ENCODE measurements at places on chromosomes 16 and 17.

DNA sequence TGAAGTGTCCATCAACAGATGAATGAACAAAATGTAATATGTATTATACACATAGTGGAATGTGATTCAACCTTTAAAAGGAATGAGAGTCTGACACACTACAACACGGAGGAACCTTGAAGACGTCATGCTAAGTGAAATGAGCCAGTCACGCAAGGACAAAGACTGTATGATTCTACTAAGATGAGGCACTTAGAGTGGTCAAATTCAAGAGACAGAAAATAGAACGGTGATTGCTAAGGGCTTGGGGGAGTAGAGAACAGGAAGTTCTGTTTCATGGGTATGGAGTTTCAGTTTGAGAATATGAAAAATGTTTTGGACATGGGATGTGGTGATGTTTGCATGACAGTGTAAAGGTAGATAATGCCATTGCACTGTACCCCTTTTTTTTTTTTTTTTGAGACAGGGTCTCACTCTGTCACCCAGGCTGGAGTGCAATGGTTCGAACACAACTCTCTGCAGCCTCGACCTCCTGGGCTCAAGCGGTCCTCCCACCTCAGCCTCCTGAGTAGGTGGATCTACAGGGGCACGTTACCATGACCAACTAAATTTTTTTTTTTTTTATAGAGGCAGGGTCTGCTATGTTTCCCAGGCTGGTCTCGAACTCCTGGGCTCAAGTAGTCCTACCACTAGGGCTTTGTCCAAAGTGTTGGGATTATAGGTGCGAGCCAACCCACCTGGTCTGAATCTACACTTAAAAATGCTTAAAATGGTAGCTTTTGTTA, 2.9 kb upstream of the CCDC102A start:
- no peak for DNase-seq

DNA sequence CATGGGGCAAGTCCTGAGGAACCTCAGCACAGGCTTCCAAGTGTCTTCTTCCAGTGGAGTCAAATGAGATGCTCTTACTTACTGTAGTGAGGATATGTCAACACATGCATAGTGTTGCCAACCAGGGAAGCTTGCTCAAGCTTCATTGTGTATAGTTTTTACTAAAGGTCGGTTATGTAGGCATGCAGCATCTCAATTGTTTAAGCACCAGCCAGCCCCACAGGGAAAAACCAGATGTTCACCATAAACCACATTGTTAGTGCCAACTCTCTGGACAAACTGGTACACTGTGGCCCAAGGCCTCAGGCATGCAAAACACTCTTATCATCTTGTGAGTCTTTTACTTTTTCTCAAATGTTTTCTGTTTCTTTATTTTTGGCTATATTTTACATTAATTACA, 152.1 kb downstream of the PHKB start:
- no peak for DNase-seq

DNA sequence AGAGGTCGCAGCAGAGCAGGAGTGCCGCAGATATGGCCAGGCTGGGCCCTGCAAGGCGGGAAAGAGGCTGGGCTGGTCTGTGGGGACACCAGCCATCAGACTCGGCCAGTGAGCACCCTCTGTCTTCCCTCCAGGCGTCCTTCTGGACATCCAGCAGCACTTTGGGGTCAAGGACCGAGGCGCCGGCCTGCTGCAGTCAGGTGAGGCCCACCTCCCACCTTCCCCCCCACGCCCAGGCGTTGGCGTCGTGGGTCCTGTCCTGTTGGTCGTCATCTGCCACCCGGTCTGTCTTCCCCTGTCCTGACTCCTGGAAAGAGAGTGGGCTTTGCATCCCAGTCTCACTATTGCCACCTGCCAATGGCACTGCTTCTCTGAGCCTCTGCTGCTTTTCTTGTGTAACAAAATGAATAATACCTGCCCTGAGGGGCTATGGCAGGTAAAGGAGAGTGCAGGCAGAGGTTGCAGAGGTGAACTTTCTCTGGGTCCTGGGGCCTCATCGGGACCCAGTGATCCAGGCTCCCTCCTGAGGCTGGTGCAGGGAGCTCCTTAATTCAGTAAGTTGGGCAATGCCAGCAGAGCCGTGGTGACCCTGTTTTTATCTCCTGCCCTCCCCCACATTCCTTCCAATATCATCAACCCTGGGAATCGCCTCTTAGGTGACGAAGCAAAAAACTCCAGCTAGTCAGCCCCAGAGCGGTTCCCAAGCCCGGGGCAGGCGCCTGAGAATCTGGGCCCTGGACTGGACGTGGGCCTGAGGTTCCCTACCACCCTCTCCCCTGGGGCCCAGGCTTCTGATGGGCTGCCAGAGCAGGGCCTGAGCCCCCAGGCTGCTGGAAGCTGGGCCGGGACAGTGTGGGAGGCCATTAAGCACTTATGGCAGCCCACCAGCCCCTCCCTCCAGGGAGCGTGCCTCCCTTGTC, 14.7 kb downstream of the SPNS2 start:
- DNase-seq = no peak

DNA sequence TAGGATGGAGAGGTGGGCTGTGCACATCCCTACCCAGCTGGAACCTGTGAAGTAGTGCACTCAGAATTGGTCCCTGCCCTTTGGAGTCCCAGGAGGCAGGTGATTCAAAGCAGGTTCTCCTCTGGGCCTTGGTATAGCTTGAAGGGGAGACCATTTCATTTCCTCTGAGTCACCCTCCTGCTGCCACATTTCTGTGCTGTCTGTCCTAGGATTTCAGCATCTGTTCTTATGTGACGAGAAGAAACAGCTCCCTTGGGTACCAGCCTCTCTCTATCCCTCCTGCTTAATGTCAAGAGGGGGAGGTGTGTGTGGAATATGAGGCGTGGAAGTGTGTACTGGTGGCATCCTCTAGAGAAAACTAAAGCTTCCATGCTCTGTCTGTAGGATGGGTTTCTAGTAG, 5.0 kb upstream of the NFE2L1 start:
- no peak for DNase-seq

All from NCI-H510A treated with DMSO at 0.1 percent for 48 hours (cell line).